NCI-H187 (cell line): ENCODE measurements at places on chromosomes 11 and 22.

DNA sequence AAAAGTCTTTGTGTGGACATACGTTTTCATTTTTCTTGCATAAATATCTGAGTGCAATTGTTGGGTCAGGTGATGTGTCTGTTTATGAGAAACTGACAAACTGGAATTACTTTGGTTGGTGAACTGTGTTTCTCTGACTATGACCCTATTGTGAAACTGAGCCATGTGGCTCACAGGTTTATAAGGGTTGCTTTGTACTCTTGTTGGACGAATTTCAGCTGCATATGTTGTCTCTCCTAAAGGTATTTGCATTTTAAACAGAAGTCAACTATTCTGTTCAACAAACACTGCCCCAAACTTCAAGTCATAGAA, 34.4 kb upstream of the RASD2 start:
- no peak for DNase-seq

DNA sequence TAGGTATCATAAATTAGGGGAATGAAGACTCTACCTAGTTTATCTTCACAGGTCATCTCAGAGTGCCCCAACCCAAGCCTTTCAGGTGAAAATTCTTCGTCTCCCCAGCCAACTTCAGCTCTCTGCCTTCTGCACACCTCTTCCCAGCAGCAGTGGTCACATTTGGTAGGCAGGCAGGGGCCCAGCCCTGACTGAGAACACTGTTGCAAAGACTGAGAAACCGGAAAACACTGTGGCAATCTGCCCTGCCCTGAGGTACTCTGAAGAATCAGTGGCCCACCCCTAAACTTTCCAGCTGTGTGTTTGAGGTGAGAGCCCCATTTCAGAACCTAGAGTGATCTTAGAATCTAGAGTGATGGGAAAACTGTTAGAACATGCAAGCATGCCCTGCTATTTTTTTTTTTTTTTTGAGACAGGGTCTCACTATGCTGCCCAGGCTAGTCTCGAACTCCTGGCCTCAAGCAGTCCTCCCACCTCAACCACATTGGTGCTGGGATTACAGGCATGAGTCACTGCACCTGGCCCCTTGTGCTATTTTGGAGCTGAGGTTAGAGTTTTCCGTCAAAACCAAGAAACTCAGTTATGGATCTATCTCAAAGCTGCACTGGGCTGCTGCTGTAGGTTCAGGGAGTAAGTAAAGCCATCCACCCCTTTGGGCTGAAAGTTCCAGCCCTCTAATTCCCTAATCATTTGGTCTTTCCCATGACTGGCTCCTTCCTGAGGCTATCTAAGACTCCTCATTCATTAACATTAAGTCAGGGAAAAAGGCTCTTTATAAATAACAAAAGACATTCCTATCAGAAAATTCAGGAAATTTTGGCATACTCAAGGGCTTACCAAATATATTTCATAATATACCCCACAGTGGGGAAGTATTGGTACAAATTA, 1.7 kb upstream of the LDHA start:
- no peak for DNase-seq

- no peak for DNase-seq
Measured at GRCh38 chr22:23745791-23746190, 5.1 kb downstream of the ZNF70 start.

GRCh38 chr11:82750643-82751139, 17.0 kb upstream of the FAM181B start:
- DNase-seq = no peak

DNA sequence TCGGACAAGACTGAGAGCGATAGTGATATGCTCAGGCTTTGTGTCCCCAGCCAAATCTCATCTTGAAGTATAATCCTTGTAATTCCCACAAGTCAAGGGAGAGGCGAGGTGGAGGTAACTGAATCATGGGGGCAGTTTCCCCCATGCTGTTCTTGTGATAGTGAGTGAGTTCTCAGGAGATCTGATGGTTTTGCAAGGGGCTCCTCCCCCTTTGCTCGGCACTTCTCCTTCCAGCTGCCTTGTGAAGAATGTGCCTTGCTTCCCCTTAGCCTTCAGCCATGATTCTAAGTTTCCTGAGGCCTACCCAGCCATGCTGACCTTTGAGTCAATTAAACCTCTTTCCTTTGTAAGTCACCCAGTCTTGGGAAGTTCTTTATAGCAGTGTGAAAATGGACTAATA, 7.5 kb upstream of the FOLR2 start:
- DNase-seq = no peak

GRCh38 chr11:112348480-112349029, 87.9 kb upstream of the PLET1 start:
- no peak for DNase-seq

GRCh38 chr22:28742562-28742962, 723 bp downstream of the HSCB start:
- DNase-seq = no peak

DNA sequence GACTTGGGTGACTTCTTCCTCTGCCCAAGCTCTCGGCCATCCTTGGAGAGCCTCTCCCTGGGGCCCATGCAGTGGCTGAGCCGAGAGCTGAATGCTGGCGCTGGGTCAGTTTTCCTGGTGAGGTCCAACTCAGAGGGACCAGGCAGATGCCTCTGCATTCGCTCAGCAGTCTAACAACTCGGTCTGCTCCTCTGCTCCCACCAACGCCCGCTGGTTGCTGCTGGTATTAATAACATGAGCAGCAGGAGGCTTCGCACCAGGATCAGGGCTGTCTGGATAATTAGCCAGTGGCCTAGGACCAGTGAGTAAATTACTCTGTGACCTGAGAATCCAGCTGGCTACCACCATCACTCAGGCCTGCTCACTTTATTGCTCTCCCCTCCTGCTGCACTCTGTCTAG, 77.7 kb upstream of the FAM181B start:
- no peak for DNase-seq

GRCh38 chr22:49453771-49454170, 373.9 kb downstream of the BRD1 start:
- no peak for DNase-seq

GRCh38 chr11:118046051-118046963, 30.6 kb upstream of the TMPRSS4 start:
- DNase-seq = no peak

GRCh38 chr11:12413141-12414052, 36.0 kb downstream of the PARVA start:
- DNase-seq = no peak

DNA sequence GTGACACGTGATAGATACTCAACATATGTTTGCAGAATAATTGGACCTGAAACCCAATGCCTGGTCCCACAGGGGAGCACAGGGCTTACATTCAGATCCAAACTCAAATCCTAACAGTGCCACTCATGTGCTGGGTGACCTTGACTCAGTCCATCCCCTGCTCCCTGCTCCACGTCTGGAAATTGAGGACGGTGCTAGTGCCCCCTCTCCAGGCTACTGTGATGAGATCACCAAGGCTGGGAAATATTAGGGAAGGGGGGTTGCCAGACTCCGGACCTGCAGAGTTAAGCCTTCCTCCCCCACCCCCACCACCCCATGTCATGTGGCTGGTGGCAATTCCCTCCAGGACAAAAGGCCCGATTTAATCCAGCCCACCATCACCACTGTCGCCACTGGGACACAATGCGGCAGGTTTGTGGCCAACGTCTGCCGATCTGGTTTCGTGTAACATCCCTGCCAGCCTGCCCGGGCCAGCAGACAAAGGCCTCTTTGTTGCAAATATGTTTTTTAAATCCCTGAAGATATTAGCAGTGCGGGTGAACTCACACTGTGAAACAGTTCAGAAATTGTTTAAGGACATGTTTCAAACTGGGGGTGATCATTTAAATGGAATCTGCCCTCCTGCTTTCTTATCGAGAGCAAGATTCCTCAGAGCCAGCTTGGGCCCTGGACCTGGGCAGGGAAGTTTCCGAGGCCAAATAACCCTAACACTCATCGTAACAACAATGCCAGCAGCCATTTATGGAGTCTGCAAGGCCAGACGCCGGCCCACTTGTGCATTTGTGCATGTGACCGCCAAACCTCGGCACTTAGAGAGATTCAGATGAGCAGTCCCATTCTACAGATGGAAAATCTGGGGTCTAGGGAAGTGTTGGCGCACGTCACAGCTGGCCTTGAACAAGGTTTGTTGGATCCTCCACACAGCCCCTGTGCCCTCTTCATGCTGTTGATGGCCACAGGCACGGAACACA, 19.6 kb upstream of the MN1 start:
- no peak for DNase-seq

DNA sequence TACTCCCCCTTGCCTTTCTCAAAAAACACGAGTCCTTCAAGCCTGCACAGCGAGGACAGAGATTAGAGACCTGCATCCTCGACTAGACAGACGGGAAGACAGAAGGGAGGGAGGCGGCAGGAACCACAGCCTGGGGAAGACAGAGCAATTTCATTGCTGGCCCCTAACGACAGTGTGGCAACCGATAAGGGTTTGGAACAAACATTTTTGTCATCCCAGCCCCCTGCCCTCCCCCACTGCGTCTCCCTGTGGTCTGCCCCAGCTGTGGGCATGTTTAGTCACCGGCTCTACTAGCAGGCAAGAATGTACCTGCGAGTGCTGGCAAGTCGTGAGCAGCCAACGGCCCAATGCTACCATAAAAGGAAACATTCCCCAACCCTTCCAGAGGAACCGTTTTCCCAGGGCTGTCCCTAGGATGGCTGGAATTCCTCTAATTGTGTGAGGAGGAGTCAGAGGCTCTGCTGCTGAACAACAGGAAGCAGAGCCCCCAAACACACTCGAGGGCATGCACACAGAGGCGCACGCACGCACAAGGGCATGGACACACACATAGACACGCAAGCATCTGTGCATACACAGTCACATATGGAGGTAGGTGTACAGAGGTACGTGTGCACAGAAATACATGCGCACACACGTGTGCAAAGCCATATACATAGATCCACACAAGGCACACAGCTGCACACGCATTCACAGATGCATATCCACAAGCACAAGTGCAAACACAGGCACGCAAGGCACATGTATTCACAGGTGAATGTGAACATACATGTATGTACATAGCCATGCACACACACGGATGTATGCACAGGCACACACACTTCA, 58.3 kb downstream of the MYH9 start:
- no peak for DNase-seq

DNA sequence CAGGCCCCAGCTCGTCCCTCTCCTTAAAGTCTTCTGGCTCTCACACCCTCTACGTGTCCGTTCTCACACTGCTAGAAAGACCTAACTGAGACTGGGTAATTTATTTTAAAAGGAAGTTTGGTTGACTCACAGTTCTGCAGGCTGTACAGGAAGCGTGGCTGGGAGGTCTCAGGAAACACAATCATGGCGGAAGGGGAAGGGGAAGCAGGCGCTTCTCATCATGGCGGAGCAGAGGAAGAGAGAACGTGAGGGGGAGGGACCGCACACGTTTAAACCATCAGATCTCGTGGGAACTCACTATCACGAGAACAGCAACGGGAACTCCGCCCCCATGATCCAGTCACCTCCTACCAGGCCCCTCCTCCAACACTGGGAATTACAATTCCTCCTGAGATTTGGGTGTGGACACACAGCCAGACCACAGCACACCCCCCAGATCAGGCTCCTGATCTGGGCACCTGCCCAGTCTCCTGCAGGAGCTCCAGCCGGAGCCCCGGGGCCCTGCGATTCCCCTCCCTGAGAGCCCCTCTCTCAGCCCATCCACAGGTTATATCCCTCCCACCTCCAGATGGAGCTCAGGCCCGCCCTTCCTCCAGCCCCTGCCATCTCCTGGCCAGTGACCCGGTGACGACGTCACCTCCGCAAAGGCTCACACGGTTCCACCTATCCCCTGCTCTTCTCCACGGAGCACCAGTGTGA, 170.2 kb downstream of the BRD1 start:
- no peak for DNase-seq

DNA sequence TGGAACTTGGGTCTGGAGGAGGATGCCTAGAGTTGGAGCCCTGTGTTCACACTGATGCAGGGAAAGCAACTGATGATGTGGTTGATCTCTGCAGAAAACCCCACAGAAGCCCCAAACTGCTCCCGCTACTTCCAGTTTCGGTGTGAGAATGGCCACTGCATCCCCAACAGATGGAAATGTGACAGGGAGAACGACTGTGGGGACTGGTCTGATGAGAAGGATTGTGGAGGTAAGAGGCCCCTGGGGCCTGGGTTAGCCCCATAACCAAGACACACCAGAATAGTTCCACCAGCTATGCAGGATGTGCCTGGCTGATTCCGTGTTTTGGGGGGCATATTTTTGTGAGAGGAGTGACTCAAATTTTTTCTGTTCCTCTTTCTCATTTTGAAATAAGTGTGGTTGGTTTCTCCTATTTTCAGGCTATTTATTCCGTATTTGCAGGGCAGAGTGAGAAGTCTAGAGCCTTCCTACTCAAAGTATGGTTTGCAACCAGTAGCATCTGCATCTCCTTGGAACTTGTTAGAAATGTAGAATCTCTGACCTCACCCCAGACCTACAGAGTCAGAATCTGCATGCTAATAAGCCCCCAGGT, 137.3 kb upstream of the SORL1-AS1 start:
- no peak for DNase-seq
